ENCODE measurements at places on chromosomes 4 and X.

DNA sequence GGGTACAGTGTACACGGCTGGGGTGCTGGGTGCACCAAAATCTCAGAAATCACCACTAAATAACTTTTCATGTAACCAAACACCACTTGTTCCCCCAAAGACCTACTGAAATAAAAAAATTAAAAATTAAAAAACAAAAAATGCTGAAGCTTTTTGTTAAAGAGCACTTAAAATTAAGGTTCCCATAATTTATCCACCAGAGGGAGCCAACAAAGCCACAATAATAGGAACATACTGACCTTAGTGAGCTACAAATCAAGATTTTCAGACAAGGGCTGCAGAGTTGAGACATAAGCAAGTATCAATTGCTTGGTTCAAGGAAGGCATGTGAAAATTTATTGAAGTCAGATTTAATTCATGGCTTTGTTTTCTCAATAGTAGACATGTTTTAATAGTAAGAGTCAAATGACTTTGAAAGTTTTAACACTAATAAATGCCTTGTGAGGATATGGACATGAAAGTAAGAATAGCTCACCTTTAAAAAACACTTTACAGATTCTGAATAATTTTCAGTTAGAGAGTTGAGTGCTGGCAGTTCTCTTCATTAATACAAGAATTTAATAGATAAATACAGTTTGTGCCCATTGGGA, 43.0 kb upstream of the SCOC start:
- no peak overlapping the region for H3K27ac ChIP-seq
- H3K4me3 ChIP-seq = no peak overlapping the region
- no peaks in the 10 kb centered on the region for H3K36me3 ChIP-seq
- H3K27me3 ChIP-seq = no peaks in the 10 kb centered on the region

- no peak overlapping the region for H3K27ac ChIP-seq
- no peak overlapping the region for H3K4me3 ChIP-seq
- H3K4me1 ChIP-seq = no peaks in the 10 kb centered on the region
- no peak for DNase-seq
- H3K36me3 ChIP-seq = no peaks in the 10 kb centered on the region
Observed at GRCh38 chr4:163395758-163396157, 52.1 kb downstream of the NPY5R start.

GRCh38 chr4:124459196-124459940, 253.2 kb downstream of the ANKRD50 start:
- DNase-seq = no peak
- peaks cover 5% of the 10 kb centered on the region for H3K4me1 ChIP-seq
- H3K27me3 ChIP-seq = no peaks in the 10 kb centered on the region
- H3K27ac ChIP-seq = no peak overlapping the region
- H3K4me3 ChIP-seq = no peak overlapping the region
- H3K36me3 ChIP-seq = peaks cover 7% of the 10 kb centered on the region

DNA sequence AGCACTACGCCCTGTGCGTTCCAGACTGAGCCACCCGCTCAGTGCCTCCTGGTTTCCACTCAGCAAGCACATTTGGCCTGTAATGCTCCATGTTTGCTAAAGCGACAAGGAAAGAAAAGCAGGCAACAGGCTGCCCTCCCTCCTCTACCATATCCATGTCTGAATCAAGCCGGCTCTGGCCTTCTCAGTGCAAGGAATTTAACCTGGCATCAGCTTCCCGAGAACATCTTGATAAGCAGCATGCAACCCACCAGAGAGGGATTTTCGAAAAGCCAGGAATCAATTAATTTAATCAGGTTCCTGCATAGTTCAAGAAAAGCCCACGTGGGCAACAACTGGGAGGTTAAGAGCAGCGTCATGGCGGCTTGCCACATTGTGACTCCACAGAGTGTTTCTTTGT, 228.2 kb downstream of the HS6ST2 start:
- H3K36me3 ChIP-seq = peaks cover 11% of the 10 kb centered on the region
- H3K27ac ChIP-seq = no peak overlapping the region
- no peaks in the 10 kb centered on the region for H3K27me3 ChIP-seq
- H3K4me1 ChIP-seq = peaks cover 45% of the 10 kb centered on the region

DNA sequence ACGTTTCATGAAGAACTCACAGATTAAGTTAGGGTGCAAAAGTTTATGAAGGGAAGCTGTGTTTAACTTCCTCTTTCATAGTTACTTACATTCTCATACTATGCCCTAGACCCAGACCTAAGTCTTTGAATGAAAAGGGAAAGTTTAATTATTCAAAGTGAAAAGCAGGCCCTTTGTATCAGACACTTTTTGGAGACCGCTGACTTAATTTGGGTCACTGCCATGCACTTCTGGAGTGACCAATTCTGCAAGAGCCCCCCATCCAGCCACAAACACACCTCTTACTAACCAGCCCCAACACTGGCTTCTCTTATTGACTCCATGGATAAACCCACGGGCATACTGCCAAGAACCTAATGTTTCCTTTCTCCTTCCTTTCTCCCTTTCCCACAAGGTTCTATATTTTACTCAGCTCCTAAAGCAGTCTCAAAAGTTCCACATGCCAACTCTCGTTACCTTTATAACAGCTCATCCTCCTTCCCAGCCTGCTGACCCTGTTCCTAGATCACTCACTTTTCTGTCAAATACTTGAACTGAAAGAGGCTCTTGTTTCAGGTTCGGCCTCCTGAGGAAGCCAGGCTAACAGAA, 34.5 kb downstream of the ABCE1 start:
- H3K4me1 ChIP-seq = peaks cover 5% of the 10 kb centered on the region
- H3K4me3 ChIP-seq = no peak overlapping the region
- H3K36me3 ChIP-seq = peaks cover 32% of the 10 kb centered on the region
- H3K27me3 ChIP-seq = no peaks in the 10 kb centered on the region

DNA sequence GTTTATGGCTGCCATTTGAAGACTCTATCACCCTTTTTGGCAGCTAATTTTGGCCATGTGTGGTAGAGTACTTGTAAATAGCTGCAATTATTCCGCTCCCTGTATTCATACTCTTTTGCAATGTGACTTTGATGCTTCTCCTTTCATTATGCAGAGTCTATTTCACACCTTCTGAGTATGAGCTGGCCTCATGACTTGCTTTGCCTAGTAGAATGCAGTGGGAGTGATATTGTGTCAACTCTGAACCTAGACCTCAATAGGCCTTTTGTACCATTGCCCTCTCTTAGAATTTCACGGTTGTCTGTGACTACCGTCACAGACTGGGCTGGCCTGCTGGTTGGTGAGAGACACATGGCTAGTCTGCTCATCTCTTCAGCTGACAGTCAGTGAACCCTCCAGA, 118.8 kb downstream of the DDIT4L start:
- no peaks in the 10 kb centered on the region for H3K36me3 ChIP-seq
- no peaks in the 10 kb centered on the region for H3K27me3 ChIP-seq
- no peak for DNase-seq
- no peak overlapping the region for H3K4me3 ChIP-seq
- H3K27ac ChIP-seq = no peak overlapping the region

GRCh38 chrX:14927401-14927800, 54.2 kb downstream of the MOSPD2 start:
- H3K27ac ChIP-seq = no peak overlapping the region
- no peak for DNase-seq
- H3K4me3 ChIP-seq = no peak overlapping the region

DNA sequence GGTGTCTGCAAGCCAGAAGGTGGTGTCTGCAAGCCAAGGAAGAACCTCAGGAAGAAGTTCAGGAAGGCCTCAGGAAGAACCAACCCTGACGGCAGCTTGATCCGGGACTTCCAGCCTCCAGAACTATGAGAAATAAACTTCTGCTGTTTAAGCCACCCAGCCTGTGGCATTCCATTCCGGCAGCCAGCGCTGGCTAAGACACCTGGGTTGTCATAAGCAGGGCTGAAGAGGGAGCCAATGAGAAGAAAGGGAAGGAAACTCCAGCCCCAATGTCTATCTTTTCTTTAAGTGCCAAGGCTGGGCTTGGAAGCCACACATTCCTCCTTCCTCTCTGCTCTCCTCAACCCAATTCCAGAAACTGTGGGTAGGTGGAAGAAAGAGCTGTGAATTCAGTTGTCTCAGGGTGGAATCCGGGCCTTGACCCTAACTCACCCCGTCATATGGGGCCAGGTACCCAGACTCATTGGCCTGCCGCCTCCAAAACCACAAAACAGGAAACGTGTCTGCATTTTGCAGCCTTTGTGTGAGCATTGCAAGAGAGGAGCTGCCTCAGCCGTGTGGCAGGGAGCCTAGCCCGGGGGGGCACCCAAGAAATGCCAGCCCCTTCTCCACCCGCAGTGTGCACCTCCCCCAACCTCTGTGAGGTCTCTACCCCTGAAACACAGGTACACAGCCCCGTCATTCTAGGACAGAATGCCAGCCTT, 26.8 kb downstream of the CRMP1 start:
- H3K27me3 ChIP-seq = no peaks in the 10 kb centered on the region
- peaks cover 7% of the 10 kb centered on the region for H3K36me3 ChIP-seq
- H3K4me1 ChIP-seq = no peaks in the 10 kb centered on the region
- H3K4me3 ChIP-seq = no peak overlapping the region

DNA sequence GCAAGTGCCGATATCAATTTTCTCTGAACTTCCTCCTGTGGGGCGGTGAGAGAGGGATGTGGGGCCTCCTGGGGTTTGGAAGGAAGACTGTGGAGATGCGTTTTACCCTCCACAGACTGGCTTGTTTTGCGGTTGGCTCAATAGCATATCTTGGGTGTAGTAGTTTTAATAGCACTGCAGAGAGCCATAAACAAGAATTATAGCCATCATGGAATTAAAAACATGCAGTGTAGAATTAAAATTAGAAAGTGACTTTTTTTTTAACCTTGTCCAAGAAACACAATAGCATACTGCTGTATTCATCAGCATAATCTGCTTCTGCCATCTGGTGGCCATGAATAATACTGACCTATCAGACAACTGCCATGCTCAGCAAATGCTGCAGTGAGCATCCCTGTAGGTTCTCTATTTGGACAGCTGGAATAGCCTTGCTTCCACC, 47.3 kb upstream of the SCML1 start:
- no peak overlapping the region for H3K27ac ChIP-seq
- DNase-seq = peak; percentile 54
- peaks cover 56% of the 10 kb centered on the region for H3K4me1 ChIP-seq
- no peak overlapping the region for H3K4me3 ChIP-seq
- H3K36me3 ChIP-seq = peaks cover 8% of the 10 kb centered on the region
- peaks cover 6% of the 10 kb centered on the region for H3K27me3 ChIP-seq

GRCh38 chrX:39152106-39152649, 350.9 kb downstream of the MID1IP1 start:
- no peak overlapping the region for H3K27ac ChIP-seq
- H3K4me1 ChIP-seq = peaks cover 14% of the 10 kb centered on the region
- no peaks in the 10 kb centered on the region for H3K27me3 ChIP-seq

GRCh38 chr4:150934022-150934421, 81.1 kb downstream of the LRBA start:
- peaks cover 10% of the 10 kb centered on the region for H3K4me1 ChIP-seq
- peaks cover under 1% of the 10 kb centered on the region for H3K36me3 ChIP-seq
- no peak overlapping the region for H3K27ac ChIP-seq
- H3K4me3 ChIP-seq = no peak overlapping the region

Measured in nephron progenitor cell (in vitro differentiated cells).